ENCODE measurements at places on chromosomes 7 and 10.

GRCh38 chr10:72337039-72337629 lies 17.6 kb downstream of the DNAJB12 start:
- DNase-seq: no peak

DNA sequence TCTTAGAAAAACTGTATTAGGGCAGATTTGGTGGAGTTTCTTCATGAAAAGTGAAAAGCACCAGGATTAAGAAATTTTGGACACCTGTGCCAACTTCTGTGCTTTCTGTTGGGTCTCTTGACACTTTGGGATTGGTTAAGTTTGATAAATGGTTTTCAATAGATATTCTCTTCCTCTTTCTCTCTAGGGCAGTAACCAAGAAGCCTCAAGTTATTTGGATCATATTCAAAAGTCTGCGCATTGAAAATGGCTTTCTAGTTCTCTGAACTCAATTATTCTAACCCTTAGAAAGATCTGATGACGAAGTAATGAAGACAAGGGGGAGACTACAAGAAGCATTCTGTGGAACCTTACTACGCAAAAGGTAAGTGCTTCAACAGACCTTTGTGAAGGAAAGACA lies 144.0 kb upstream of the CCDC6 start:
- no peak for DNase-seq

DNA sequence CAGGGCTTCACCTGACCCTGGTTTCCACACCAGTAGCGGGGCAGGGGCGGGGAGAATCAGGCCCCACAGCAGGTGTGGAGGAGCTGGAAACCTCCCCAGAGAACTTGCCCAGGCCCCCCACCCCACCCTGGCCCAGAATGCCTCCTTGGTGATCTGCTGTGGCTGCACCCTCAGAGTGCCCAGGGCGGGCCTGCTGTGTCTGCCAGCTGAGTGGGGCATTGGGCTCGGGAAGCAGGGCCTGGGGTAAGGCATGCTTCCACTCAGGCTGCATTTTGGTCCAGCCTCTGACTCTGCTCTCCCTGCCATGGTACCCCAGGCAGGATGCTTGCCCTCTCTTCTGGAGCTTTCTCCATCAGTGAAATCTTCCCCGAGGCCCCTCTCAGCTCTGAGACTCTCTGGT lies 1.1 kb upstream of the CRHR2 start:
- DNase-seq: no peak

GRCh38 chr10:19835952-19836351 lies 19.7 kb downstream of the PLXDC2 start:
- DNase-seq: no peak

DNA sequence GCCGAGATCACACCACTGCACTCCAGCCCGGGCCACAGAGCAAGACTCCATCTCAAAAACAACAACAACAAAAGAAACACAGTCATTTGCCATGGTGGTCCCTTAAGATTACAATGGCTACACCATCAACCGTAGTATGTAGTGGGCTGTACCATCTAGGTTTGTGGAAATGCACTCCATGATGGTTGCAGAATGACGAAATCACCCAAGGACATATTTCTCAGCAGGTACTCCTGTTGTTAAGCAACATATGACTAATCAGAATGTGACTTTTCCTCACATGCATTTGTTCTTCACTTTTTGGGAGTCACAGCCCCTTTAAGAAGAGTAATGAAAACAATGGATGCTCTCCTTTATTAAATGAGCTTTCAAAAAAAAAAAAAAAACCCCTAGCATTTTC lies 11.0 kb downstream of the SVIL start:
- no peak for DNase-seq

- no peak for DNase-seq
These were observed 10.4 kb downstream of the PLXNA4 start for GRCh38 chr7:132565885-132566284.

- DNase-seq: no peak
These were observed 15.3 kb upstream of the RBM33 start for GRCh38 chr7:155629171-155629570.

DNA sequence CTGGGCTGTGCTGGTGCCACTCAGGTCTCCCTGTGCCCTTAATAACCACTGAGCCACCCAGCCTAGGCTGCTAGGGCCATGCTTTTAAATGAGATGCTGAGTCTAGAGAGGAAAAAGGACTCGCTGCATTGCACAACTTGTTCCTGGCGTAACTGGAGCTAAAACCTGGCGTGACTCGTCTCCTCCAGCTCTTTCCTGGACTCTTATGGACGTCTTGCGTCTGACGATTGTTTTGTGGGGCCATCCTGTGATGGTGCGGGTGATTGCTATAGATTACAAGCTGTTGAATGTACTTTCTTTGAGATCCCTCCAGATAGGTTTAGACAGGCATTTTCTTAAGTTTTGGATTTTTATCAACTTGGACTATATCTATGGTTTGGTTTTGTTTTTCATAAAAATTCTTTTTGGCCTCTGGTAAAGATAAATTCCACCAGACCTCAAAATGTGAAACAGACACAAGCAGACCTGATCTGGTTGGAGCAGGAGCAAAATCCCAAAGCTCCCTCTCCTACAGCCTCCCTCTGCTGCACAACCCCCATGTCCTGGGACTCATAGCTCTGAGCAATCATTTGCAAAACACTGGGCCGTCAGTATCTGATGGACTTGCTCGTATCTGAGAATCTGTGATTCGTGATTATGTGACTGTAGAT lies 230.3 kb downstream of the ARHGAP12 start:
- DNase-seq: no peak

GRCh38 chr10:22321156-22321923 lies 441 bp downstream of the BMI1 start:
- DNase-seq: no peak

DNA sequence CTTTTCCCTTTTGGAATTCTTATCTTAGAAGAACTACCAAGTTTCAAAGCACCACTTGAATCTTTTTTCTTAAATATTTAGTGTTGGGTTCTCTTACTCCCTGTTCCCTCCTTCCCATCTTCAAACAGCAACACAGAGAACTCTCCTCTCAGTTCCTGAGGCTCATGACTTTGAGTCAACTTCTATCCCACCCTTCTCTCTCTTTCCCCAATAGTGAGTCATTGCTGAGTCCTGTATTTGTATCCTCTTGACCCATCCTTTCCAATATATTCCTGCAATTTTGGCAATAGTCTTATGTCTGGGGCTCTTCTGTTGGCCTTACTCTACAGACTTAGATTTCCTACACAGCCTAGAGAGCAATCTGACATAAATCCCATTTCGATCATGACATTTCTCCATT lies 20.8 kb upstream of the JCAD start:
- no peak for DNase-seq

GRCh38 chr7:44315301-44315903 lies 10.0 kb downstream of the CAMK2B start:
- DNase-seq: no peak

DNA sequence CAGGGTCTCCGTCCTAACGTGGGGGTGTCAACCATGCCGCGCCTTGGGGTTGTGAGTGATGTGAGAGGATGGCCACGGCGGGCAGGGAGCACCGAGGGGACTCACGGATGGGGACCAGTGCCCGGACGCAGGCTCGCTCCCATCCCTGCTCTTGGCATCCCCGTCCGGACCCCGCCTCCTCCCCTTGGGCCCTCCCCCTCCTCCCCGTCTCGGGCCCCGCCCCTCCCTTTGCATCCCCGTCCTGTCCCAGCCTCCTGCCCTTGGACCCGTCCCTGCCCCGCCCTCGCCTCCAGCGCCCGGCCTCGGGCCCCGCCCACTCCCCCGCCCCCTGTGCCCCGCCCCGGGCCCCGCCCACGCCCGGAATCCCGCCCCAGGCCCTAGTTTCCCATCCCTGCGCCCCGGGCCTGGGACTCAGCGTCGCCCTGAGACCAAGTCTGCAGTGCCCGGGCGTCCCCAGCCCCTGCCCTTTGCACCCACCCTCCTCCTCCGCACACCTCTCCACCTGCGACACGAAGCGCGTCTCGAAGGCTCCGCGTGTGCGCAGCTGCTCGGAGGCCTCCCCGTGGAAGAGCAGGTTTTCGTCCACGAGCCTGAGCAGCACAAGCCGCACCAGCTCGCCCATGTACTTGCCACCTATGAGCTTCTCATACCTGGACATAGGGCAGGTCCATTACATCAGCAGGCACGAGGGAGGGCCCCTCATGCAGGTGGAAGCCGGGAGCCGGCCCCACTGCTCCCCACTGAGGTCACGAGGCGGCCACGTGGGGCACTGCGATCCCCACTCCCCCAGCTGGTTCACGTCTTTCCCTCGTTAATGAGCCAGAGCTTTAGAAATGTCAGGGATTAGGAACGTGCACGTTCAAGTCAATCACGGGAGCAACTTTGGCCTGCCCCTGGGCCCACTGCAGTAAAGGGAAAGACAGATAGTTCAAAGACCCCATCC lies 5.1 kb upstream of the MYL7 start:
- no peak for DNase-seq

GRCh38 chr10:78349165-78349516 lies 315.5 kb downstream of the RPS24 start:
- no peak for DNase-seq

DNA sequence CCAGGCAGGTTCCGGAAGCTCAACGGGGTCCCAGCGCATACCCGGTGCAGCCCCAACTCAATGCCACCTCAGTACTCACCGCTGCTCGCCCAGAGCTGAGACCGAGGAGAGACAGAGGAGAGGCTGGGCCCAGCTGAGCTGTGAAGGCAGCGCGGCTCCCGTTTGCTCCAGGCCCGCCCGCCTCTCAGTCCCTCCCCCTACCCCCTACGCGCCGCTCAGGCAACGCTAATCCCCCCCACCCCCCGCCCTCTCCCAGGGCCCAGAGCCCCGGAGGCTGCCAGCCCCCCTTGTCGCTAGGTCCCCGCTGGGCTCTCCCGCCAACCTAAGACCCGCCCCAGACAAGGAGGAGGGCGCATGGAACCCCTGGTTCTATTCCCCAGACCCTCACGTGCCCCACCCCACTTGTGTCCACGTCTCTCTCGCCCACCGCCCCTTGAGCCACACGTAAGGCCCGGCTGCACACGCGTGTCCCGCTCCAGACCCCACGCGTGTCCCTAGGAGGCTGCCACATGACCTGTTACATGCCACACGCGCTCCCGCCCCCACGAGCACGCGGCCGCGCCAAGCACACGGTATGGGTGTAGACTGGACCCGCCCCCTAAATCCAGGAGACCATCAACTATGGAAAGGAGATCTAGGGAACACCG lies at the start of gene PSD:
Gene PSD, minus strand, starts transcription at position 164 of the 647 bp plus-strand sequence. CDS start 1,747 bp downstream, outside the sequence.
- DNase-seq: no peak

- DNase-seq: no peak
These were observed 1.0 kb upstream of the PBLD start for GRCh38 chr10:68333440-68334431.

- no peak for DNase-seq
These were observed 226.0 kb downstream of the CHCHD3 start for GRCh38 chr7:132855901-132856300.

GRCh38 chr7:139703487-139704307 lies 74.1 kb downstream of the HIPK2 start:
- no peak for DNase-seq

DNA sequence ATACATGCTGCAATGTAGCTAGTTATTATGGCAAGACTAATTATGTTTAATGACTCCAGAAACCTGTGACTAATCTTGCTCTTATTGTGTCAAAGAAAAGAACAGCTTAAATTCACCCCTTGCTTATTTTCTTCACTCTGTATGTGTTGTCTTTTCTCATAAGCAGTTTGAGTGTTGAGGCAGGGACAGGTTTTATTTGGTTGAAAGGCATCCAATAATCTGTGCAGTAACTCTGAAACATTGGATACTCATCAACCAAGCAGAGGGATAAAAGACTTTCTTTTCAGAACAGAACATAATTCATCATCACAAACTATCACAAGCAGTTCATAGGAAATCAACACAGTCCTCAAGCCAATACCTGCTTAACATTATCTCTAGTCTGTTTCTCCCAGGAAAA lies 797.6 kb upstream of the MBL2 start:
- no peak for DNase-seq

- no peak for DNase-seq
These were observed 105.6 kb downstream of the VTI1A start for GRCh38 chr10:112552593-112553110.

DNA sequence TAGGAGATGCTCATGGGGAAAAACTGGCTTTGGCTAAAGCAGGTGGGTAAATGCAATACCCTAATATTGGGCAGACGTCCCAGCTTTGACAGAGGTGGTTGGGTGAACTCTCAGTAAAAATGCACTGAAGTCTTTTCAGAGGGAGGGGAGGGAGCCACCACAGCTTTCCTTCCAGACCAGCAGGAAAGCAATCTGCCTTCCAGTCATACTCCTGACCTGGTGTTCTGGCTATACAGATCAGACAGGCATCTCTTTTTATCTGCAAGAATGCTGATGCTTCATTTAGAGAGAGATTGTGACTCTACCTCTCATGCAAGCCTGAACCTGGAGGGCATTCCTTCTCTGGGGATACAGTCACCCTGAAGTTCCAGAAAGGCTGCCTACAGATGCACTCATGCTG lies 52.6 kb upstream of the ICA1 start:
- DNase-seq: no peak

GRCh38 chr7:92246360-92247101 lies 757 bp downstream of the ANKIB1 start:
- DNase-seq: no peak

Measured in NCI-H187 treated with DMSO at 0.1 percent for 48 hours (cell line).